ENCODE measurements at places on chromosomes 3 and 15.

- no peak for DNase-seq
Measured at GRCh38 chr15:99492275-99492674, 73.5 kb upstream of the MEF2A start.

DNA sequence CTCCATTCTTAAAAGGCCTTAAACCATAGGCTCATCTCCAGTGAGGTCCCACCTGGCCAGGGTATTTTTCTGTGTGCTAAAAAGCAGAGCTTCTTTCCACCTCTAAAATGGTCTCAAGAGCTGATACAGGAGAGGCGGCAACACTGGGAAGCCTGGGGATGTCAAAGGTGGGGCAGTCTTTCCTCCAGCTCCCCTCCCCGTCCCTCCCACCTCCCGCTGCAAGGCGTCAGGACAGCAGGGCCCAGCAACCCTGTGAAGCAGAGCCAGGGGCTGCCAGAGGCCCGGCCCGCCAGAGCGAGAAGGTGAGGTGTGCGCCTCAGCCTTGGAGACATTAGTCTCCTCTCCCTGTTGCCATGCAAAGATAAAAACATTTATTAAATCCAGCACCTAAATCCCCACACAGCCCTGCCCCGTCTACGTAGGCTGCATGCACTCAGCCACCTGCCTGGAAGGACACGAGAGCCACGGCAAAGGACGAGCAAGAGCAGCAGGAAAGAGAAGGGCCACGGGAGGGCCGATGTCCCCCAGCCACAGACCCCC is 75.6 kb downstream of the FAM174B start:
- no peak for DNase-seq

- no peak for DNase-seq
Measured at GRCh38 chr3:72223116-72223515, 438.2 kb upstream of the PROK2 start.

- no peak for DNase-seq
Measured at GRCh38 chr15:35858707-35859106, 312.7 kb upstream of the DPH6 start.

DNA sequence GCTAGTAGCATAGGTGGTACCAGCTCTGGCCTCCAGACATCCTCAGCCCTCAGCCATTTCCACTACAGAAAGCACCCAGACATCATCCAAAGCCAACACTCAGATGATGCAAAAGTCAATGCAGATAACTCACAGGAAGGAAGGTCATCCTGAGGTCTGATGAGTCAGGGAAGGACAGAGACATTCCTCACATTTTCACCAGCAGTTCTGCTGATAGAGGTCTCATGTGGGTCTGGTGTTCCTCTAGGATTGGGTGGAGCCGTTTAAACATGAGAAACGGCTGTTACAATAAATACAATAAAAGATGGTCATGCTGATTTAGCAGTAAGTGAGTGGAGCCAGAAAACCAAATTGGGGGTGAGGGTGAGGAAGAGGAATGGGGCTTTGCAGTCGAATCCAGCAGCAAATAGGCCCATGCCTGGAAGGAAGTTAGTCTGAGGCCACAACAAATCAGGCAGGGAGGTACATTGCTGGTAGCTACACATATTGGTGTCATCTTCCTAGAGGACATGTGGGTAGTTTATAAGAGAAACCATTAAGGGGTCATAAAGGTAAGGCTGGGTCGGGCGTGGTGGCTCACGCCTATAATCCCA is 33.3 kb upstream of the FLNB start:
- DNase-seq, result peak; percentile 87
